ENCODE measurements at places on chromosomes 7 and 10. TPM values are rescaled to one million over a fixed set of nuclear protein-coding genes. Genes with fewer than 3 reads are reported as not detected.
A peak's percentile ranks its signal among the peaks of the same experiment; 100 is the strongest.

Gene HOXA11
- not detected for total RNA-seq

Gene SH2D4B
- 0.25 TPM for total RNA-seq

Gene HGF
- not detected for total RNA-seq

Gene CALY
- total RNA-seq, result 5.1 TPM

DNA sequence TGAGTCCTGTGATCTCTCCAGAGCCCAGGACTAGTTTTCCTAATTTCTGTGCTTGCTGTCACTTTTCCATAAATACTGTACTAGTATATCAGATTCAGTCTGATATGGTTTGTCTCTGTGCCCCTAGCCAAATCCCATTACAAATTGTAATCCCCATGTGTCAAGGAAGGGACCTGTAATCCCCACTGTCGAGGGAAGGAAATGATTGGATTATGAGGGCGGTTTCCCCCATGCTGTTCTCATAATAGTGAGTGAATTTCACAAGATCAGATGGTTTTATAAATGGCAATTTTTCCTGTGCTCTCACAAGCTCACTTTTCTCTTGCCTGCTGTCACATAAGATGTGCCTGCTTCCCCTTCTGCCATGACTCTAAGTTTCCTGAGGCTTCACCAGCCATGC lies 54.8 kb upstream of the IFRD1 start:
- no peaks in the 10 kb centered on the region for H3K36me3 ChIP-seq
- H3K4me3 ChIP-seq, result no peak overlapping the region
- peaks cover 4% of the 10 kb centered on the region for H3K27me3 ChIP-seq
- peaks cover 20% of the 10 kb centered on the region for H3K4me1 ChIP-seq
- no peak for DNase-seq

DNA sequence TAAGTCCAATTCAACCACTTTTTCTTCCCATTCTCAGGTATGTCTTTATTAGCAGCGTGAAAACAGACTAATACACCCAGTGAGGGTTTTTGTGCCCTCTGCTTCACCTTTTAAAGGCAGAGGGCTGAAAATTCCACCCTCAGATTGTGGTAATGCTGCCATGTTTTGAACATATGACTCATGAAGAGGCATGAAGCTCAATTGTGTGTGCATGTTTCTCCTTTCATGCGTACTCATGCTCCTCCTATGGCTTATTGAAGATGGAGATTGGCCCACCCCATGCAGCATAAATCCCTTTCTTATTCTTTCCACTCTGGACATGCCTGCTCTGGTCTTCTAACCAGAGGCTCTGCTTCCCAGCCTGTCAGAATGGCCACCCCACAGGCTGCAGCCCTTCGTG lies 168.0 kb upstream of the PRKCQ start:
- H3K4me3 ChIP-seq, result no peak overlapping the region
- H3K27ac ChIP-seq, result no peak overlapping the region
- H3K27me3 ChIP-seq, result peaks cover 3% of the 10 kb centered on the region
- no peak for DNase-seq

- H3K4me1 ChIP-seq, result peaks cover 10% of the 10 kb centered on the region
- H3K27ac ChIP-seq, result peak within 1 kb of the TSS; percentile 49
- no peaks in the 10 kb centered on the region for H3K27me3 ChIP-seq
- DNase-seq, result peak; percentile 46
Measured at GRCh38 chr10:11611248-11612020, at the start of gene USP6NL. Gene USP6NL, minus strand, starts transcription at chr10:11611650. Its CDS starts 14,016 bp downstream, at chr10:11597634.

GRCh38 chr7:39417642-39418041 lies 148.6 kb upstream of the YAE1 start:
- no peak for DNase-seq
- no peak overlapping the region for H3K27ac ChIP-seq
- peaks cover 2% of the 10 kb centered on the region for H3K4me1 ChIP-seq
